ENCODE measurements at places on chromosomes 1 and 21.

DNA sequence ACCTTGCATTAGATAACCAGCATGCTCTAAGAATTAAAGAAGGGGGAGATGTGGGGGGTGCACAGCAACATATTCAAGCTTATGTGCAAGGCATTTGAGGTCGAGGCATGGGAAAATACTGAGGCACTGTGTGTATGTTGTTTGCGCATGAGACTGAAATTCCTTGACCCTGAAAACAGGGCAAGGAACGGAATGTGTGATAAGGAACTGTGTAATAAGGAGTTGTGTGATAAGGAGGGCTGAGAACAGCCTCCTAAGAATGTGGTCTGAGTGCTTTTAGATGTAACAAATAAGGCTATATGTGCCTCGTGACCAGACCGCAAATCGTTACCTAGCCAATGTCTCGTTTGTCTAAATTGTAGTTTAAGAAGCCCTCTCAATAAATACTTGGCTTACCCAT lies 26.5 kb upstream of the ITLN1 start:
- no peak for DNase-seq

DNA sequence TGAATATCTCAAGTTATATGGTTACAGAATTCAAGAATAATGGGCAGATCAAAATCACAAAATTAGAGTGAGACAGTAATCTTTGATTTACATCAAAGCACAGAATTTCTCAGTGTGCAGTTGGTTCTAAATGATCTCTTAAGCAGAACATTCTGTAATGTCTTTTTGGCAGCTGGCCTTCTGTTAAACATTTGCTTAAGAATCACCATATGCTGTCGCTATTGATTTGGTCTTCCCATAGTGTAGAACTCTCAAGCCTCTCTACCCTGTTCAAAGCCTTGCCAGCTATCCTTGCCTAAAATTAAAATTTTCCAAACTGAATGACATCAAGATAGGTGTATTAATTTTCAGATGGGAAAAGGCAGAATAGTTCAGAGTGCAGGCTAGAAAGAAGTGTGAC lies 38.9 kb upstream of the ERO1B start:
- DNase-seq, result no peak

GRCh38 chr1:235275223-235275622 lies 52.8 kb downstream of the ARID4B start:
- no peak for DNase-seq

- no peak for DNase-seq
Measured at GRCh38 chr1:115729756-115730155, 38.8 kb downstream of the CASQ2 start.

DNA sequence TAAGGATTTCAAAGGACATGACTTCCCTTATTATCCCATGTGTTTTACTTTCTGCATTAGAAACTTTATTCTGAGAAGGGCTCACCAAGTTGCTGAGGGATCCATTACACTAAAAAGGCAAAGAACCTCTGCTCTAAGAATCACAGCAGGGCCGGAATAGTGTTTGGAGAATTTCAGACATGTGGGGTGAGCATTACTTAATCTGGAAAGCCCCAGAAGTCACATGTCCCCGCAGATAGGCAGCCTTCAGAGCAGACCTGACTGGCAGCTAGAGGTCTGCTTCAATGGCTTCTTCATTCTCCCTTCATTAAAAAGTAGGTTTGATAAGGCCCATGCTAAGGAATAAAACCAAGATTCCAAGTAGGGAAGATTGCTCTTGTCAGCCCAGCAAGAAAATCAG lies 52.6 kb upstream of the RBM15 start:
- no peak for DNase-seq

DNA sequence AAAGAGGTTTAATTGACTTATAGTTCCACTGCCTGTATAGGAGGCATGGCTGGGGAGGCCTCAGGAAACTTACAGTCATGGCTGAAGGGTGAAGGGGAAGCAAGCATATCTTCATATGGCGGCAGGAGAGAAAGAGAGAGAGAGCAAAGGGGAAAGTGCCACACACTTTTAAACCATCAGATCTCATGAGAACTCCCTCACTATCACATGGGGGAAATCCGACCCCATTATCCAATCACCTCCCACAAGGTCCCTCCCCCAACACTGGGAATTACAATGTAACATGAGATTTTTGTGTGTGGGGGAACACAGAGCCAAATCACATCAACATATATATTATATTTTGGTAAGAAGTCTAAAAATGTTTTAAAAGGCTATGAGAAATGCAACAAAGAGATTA lies 27.2 kb downstream of the FABP3 start:
- DNase-seq, result no peak

- DNase-seq, result no peak
Measured at GRCh38 chr1:27057801-27058625, 45.4 kb upstream of the TENT5B start.

DNA sequence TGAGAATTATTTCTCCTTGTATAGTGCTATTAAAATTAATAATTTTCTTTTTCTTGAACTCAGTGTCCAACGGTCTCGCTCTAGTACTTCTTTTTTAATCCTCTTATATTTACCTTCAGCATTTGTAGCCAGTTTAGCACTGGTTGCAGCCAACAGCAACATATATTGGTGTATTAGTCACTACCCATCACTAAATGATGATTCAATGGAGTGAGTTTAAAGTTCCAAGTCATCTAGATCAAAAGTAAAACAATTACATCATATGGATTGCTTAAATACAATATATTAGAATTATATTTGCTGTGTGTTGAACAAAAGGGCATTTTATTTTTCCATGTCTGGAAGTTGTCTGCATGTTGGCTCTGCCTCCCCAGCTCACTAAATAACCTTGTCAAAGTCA lies 591.8 kb downstream of the ADGRL2 start:
- DNase-seq, result no peak

- DNase-seq, result no peak
Measured at GRCh38 chr1:83961571-83962295, 37.2 kb downstream of the TTLL7 start.

DNA sequence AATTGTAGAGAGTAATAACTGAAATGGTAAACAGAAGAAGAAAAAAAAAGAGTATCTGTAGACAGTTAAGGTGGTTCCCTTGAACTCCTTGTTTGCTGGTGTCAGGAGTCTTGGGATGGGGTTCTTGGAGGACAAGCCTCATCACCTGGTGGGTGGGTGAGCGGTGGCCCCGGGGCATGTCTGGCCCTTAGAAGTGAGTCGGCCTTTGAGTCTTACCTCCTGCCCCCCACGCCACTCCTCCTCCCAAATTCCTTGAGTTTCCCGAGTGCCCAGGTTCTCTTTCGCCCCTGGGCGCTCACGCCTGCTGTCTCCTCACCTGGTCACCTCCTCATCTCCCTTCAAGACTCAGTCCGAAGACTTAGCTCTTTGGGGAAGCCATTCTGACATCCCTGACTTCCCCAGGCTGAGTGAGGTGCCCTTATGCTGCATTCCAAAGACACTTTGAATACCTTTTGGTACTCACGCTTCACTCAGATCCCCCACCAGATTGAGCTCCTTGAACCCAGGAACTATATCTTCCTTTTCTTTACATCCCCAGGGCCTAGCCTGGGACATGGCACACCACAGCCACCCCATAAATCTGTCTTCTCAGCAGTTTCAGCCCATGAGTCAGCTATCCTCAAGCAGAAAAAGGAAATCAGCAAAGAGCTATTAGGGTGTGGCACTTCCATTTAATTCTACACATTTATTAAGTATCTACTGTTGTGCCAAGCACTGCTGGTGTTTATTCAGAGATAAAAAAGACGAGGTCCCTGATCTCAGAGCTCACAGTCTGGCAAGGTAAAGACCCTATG lies 13.5 kb upstream of the IKBKE start:
- no peak for DNase-seq

- DNase-seq, result no peak
Measured at GRCh38 chr1:110506541-110506940, 12.4 kb downstream of the KCNA10 start.

DNA sequence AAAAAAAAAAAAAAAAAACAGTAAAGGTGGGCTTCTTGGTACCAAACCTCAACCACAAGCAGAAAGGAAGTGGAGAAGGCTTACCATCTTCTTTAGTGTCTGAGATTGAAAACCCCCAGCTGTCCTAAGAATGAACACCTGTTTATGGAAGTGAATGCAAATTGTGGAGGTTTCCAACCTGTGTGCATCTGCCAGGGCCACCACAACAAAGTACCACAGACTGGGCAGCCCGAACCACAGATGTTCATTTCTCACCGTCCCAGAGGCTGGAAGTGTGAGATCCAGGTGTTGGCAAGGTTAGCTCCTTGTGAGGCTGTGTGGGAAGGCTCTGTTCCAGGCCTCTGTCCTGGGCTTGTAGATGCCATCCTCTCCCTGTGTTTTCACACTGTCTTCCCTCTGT lies 348.7 kb downstream of the SETD4 start:
- no peak for DNase-seq

DNA sequence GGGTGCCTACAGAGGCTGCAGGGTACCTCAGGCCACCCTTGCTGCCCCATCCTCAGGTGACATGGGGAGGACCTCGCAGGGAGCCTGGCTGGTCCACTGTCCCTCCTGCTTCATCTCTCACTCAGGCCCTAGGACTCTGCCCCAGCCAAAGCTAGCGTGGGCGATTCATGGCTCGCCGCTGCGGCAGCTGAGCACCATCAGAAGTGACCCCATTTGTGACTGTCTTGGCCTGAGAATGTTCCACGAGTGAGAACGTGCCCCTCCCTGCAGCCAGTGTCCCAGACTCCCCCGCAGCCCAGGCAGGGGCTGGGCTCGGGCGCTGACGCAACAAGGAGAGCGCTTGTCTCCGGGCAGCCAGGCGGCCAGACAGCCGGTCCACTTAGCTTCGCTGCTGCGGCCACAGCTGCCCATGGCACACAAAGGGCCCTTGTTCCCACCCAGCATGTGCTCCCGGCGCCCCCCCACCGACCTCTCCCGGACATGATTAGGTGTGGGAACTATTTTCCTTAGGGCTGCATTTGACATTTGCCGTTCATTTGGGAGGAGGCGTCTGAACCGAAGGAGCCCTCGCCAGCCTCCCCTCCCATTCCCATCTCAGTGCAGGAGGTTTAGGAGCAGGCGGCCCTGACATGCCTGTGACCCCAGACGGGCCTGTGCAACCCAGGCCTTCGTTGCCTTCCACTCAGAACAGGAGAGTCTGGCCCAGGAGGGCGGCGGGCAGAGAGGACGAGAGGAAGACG lies 19.3 kb upstream of the POFUT2 start:
- no peak for DNase-seq

DNA sequence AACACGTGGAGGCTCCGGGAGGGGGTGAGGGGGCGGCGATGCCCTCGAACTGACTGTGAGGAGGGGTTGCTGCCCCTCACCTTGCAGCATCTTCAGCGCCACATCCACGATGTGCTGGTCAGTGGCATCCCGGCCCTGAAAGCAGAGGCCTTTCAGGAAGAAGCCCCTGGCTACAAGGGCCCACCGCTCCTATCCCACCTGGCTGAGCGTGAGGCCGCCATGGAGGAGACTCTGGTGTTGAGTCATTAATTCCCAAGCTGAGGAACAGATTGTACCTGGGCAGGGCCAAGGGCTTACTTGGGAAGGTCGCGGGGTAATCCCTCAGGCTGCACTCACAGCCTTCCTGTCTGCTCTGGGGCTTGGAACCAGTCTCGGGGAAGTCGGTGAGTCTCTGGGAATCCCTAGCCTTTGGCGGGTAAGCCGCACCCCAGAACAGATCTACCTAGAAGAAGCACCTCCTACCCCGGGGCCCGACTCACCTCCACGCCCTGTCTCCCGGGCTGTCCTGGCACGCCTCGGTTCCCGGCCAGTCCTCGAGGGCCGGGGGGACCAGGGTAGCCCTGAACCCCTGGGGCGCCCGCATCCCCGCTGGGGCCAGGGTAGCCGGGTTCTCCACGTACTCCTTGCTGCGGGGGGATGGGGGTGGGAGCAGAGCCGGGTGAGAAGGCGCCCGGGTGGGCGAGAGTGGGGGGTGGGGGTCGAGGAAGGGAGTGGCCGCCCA lies 13.9 kb downstream of the COL9A2 start:
- DNase-seq, result no peak

DNA sequence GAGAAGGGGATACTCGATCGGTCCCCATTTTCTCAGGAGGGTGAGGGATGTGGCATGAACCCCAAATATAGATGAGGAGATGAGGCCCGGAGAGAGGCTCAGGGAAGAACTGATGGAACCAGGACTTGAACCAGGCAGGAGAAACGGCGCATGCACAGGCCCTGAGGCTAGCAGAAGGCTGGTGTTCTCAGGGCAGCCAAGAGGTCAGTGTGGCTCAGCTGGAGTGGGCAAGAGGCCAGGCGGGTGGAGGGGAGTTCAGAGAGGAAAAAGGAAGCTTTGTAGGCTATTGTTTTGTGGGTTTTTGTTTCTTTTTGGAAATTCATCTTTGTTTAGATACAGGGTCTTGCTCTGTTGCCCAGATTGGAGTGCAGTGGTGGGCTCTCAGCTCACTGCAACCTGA lies 122.0 kb downstream of the LACTBL1 start:
- no peak for DNase-seq

- DNase-seq, result no peak
Measured at GRCh38 chr1:160748181-160748877, 9.3 kb downstream of the SLAMF7 start.

DNA sequence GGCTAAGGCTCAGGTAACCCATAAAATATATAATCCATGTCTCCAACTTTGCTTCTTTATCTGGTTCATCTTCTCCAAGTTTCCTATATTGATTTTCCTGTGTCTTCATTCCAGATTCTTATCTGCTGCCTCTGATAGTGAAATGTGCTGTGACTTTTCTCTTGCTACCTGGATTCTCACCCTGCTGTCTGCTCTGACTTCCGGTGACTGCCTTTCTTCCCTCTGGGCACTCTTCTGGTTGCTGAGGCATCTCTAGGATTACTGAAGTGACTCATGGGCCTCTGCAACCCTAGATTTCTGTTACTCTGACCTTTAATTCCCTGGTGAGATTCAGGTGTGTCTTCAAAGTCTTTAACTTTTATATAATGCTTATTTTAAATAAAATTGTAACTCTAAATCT lies 46.9 kb downstream of the GIPC2 start:
- DNase-seq, result no peak

GRCh38 chr1:214662223-214662785 lies 59.3 kb downstream of the CENPF start:
- no peak for DNase-seq

GRCh38 chr1:36211841-36212240 lies 12.4 kb upstream of the THRAP3 start:
- no peak for DNase-seq

GRCh38 chr1:119279456-119280381 lies 88.9 kb upstream of the HAO2 start:
- DNase-seq, result no peak

All from stimulated activated CD4-positive, alpha-beta T cell treated with anti-CD3 and anti-CD28 coated beads, TNF-alpha, amount 100 ng/mL, for 4 hours (primary cell).